ENCODE measurements at places on chromosomes 11 and 22.
A peak's percentile ranks its signal among the peaks of the same experiment; 100 is the strongest.

- DNase-seq, result peak; percentile 64
Observed at GRCh38 chr22:46150034-46150654, at the start of gene PPARA. Gene PPARA (plus strand): TSS chr22:46150526. CDS start chr22:46198384, 47,858 bp downstream.

- DNase-seq, result no peak
Observed at GRCh38 chr22:39136317-39136716, 16.2 kb downstream of the CBX7 start.

DNA sequence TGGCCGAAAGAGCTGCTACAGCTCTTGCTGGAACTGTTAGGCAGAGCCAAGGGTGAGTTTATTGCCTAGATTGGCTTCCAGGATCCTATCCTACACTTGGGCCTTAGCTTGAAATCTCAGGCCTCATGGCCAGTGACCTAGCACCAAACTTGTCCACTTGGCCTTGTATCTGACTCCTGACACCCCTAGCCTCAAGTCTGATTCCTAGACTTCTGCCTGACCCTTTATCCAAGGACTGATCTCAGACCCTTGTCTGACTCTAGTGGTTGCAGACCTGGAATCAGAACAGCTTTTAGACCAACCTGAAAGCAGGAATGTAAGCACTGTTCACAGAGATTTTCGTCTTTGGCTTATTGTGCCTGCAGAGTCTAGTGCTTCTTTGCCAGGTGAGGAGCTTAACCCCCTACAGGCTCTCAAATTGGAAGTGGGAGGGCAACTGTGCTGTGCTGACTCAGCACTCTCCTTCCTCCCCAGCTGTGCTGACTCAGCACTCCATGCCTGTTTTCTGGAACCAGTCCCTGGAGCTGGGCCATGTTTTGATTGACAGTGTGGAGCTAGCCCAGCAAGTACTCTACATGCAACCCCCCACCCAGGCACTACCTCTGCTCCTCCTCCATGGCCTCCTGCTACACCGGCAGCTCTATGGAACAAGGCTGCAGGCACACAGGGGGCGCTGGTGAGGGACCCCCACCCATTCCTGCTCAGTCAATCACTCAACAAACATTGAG, 35.1 kb downstream of the RRP8 start:
- peak; percentile 61 for DNase-seq

GRCh38 chr11:96167203-96167758, 175.7 kb downstream of the MAML2 start:
- no peak for DNase-seq

DNA sequence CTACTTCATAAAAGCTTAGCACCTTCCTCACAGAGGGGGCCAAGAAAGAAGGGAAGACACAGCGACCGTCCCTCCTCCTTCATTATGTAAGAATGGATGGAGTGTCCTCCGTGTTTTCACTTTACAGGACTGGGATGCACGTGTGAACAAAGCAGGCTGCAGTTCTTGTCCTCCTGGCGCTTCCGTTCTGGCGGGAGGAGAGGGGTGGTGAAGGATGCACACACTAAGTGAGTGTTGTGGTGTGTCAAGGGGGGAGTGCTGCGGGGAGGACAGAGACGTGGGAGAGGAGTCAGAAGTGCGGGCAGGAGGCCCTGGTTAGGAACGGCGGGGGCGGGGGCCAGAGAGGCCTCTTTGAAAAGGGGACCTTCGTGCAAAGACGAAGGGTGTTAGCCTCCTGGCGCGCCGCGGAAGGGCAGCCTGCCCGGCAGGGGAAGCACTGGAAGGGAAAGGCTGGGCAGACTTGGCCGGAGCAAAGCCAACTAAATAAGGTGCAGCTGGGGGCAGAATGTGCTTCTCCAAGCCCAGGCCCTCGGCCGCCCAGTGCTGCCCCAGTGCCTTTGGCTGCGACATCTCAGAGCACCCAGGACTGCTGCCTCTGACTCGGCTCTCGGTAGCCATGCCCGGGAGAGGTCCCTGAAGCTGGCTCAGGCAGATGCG, 27.0 kb upstream of the IGSF9B start:
- no peak for DNase-seq

DNA sequence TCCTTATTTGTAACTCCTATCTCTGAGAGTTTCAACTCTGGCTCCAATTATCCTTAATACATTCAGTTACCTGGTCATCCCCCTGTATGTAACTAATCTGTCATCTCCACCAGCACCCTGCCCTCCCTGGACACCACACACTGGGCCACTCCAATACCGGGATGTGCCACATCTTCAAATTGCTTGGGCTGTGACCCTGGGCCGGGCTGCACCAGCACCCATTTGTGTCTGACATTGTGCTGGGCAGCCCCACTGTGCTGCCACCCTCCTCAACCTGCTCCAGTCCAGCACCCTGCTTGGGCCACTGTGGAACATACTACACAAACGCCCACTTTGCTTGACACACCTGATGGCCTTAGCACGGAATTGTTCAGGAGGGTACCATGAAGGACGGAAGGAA, 2.2 kb upstream of the USP18 start:
- no peak for DNase-seq

- no peak for DNase-seq
Observed at GRCh38 chr22:49904040-49904369, 14.2 kb downstream of the ALG12 start.
